ENCODE measurements at places on chromosomes 2 and 18. TPM values are rescaled to one million over a fixed set of nuclear protein-coding genes. Genes with fewer than 3 reads are reported as not detected.

Gene ALPG
- total RNA-seq = 2.5 TPM

Gene UGT1A6
- not detected for total RNA-seq

Gene HOXD8
- total RNA-seq = not detected

DNA sequence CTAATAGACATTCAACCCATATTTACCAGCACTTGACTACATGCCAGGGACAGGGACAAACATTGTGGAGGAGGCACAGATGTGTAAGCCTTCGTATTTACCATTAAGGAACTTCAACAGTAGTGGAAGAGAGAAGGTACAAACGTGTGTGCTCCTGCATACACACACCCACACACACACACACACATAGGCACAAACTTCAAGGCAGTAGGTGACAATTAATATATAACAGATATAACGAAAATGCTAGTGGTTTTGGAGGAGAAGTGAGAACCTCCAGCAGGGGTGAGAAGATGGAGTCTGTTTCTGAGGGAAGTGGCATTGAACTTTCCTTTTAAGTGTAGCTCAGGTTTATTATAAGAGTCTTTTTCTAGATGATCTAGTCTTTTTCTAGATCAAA lies 231.1 kb downstream of the SETBP1 start:
- H3K36me3 ChIP-seq = no peaks in the 10 kb centered on the region
- no peaks in the 10 kb centered on the region for H3K27me3 ChIP-seq
- no peak overlapping the region for H3K27ac ChIP-seq
- no peak overlapping the region for H3K4me3 ChIP-seq
- DNase-seq = no peak

DNA sequence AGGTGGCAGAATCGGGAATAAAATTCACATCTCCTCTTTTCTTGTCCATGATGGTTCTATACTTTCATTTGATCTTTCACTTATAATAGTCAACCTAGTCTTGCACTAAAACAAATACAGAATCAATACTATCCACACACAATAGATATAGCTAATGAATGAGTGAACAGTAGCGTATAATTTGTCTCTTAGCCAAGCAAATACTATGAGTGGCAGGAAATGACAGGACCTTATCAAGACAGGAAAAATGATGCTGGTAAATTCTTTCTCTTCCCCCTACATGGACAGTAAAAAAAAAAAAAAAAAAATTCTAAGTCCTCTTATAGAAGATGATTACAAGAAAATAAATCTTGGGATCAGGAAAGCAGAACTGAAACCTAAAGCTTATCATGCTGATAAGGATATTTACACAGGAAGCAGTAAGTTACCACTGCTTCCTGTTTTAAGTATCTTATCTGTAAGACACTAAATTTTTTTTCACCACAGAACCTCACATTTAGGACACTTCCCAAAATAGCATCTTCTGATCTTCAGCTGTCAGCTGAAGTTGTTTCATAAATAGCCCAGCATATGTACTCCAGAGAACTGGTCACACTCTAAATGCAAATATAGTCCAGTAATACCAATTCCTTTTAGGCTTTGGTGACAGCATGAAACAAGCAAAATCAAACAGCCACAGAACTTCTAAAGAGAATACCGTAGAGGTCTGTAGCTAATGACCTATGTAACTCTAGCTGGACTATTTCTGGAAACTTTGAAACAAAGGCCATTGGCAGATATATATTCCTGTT lies 27.0 kb downstream of the IRS1 start:
- H3K36me3 ChIP-seq = no peaks in the 10 kb centered on the region
- H3K27ac ChIP-seq = no peak overlapping the region
- H3K4me3 ChIP-seq = no peak overlapping the region
- no peak for DNase-seq

DNA sequence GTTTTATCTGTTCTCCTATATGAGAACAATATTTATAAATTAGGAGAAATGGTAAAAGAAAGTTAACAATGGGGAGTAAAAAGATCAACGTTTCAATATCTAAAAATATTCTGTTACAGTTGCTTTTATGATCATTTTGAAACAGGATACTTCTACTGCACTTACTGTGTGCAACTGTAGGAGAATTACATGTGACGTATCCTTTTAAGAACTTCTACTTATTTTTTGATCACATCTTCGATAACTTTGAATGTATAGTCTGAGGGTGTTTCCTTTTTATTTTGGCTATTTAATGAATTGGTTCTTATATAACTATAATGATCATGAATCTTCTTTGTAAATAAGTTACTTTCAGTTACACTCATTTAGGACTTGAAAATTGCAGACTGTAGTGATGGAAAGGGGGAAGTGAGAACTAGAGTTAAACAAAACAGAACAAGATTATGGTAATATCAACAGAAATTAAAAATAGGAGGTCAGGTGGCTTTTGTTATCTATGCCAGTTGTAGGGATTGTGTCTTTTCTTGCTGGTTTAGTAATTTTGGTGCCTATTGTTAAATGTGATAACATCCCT lies 109.9 kb downstream of the MSTN start:
- no peaks in the 10 kb centered on the region for H3K4me1 ChIP-seq
- no peak overlapping the region for H3K27ac ChIP-seq
- DNase-seq = no peak
- no peaks in the 10 kb centered on the region for H3K27me3 ChIP-seq
- H3K36me3 ChIP-seq = no peaks in the 10 kb centered on the region
- H3K4me3 ChIP-seq = no peak overlapping the region

- DNase-seq = no peak
- H3K4me3 ChIP-seq = no peak overlapping the region
- peaks cover 22% of the 10 kb centered on the region for H3K36me3 ChIP-seq
- no peaks in the 10 kb centered on the region for H3K4me1 ChIP-seq
- H3K27ac ChIP-seq = no peak overlapping the region
- no peaks in the 10 kb centered on the region for H3K27me3 ChIP-seq
These were observed 263.8 kb downstream of the PHLPP1 start for GRCh38 chr18:62979176-62979575.

- H3K4me3 ChIP-seq = no peak overlapping the region
- no peak overlapping the region for H3K27ac ChIP-seq
- H3K27me3 ChIP-seq = no peaks in the 10 kb centered on the region
- H3K4me1 ChIP-seq = peaks cover 24% of the 10 kb centered on the region
- DNase-seq = no peak
These were observed 181.4 kb downstream of the CALCRL start for GRCh38 chr2:187266645-187267044.

GRCh38 chr2:21194858-21195271 lies 71.1 kb downstream of the TDRD15 start:
- no peak overlapping the region for H3K27ac ChIP-seq
- no peaks in the 10 kb centered on the region for H3K4me1 ChIP-seq
- no peaks in the 10 kb centered on the region for H3K27me3 ChIP-seq
- no peaks in the 10 kb centered on the region for H3K36me3 ChIP-seq
- DNase-seq = no peak

GRCh38 chr2:65070172-65070830 lies 14.1 kb downstream of the CEP68 start:
- H3K27me3 ChIP-seq = no peaks in the 10 kb centered on the region
- H3K4me3 ChIP-seq = no peak overlapping the region
- peaks cover under 1% of the 10 kb centered on the region for H3K4me1 ChIP-seq
- H3K27ac ChIP-seq = no peak overlapping the region

DNA sequence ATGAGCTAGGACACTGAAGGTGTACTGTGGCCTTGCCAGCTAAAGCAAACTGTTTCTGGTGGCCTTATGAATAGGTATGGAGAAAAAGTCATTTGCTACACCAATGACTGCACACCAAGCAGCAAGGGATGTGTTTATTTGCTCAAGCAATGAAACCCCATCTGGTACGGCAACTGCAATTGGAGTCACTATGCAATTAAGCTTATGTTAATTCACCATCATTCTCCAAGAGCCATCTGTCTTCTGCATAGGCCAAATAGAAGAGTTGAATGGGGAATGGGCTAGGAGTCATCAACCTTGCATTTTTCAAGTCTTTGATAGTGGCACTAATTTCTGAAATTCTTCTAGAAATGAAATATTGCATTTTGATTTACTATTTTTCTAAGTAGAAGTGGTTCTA lies 372.0 kb downstream of the KCNJ3 start:
- no peaks in the 10 kb centered on the region for H3K36me3 ChIP-seq
- no peaks in the 10 kb centered on the region for H3K4me1 ChIP-seq
- H3K4me3 ChIP-seq = no peak overlapping the region
- no peak overlapping the region for H3K27ac ChIP-seq

- H3K27ac ChIP-seq = 0 out of 2 replicates have a peak overlapping the region, but pooled peaks have one; percentile 8
- peaks cover 3% of the 10 kb centered on the region for H3K36me3 ChIP-seq
- H3K4me1 ChIP-seq = peaks cover 43% of the 10 kb centered on the region
- H3K4me3 ChIP-seq = no peak overlapping the region
- DNase-seq = no peak
These were observed 8.4 kb downstream of the INPP4A start for GRCh38 chr2:98453083-98453482.

DNA sequence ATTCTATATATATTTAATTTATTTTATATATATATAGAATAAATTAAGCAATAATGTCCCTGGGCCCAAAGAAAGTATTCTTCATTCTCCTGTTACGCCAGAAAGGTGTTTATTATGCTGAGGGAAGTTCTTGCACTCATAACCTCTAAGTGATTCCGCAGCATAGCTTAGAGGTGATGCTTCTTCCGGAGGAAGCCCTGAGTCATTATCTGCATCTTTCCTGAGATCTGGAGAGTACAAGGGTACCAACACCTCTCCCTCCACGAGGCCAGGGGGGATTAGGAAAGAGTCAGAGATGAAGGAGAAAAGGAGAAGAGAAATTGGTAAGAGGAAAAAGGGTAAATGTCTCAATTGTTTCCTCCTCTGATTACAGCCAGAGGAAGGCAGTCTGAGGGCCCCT lies 43.1 kb upstream of the RTN4 start:
- H3K4me1 ChIP-seq = peaks cover 4% of the 10 kb centered on the region
- H3K27ac ChIP-seq = no peak overlapping the region
- no peak overlapping the region for H3K4me3 ChIP-seq
- DNase-seq = no peak
- no peaks in the 10 kb centered on the region for H3K36me3 ChIP-seq

DNA sequence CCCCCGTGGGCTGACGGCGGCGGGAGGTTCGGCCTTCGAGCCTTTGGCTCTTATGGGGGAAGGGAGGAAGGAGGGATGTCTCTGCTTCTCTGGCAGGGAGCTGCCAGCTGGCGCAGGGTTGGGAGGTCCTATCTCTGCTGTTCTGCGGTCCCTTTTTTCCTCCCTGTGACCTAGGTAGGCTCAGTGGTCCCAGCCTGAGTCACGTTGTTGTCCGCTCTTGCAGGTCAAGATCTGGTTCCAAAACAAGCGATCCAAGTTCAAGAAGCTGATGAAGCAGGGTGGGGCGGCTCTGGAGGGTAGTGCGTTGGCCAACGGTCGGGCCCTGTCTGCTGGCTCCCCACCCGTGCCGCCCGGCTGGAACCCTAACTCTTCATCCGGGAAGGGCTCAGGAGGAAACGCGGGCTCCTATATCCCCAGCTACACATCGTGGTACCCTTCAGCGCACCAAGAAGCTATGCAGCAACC lies 2.5 kb downstream of the DLX1 start:
- H3K27ac ChIP-seq = no peak overlapping the region
- no peaks in the 10 kb centered on the region for H3K36me3 ChIP-seq
- H3K4me3 ChIP-seq = peak overlapping the region; percentile 65
- DNase-seq = peak; percentile 62

- H3K4me3 ChIP-seq = no peak overlapping the region
- H3K36me3 ChIP-seq = no peaks in the 10 kb centered on the region
- H3K4me1 ChIP-seq = peaks cover 8% of the 10 kb centered on the region
- no peak for DNase-seq
- H3K27me3 ChIP-seq = no peaks in the 10 kb centered on the region
- no peak overlapping the region for H3K27ac ChIP-seq
These were observed 187.1 kb downstream of the DYM start for GRCh38 chr18:49273241-49273880.

DNA sequence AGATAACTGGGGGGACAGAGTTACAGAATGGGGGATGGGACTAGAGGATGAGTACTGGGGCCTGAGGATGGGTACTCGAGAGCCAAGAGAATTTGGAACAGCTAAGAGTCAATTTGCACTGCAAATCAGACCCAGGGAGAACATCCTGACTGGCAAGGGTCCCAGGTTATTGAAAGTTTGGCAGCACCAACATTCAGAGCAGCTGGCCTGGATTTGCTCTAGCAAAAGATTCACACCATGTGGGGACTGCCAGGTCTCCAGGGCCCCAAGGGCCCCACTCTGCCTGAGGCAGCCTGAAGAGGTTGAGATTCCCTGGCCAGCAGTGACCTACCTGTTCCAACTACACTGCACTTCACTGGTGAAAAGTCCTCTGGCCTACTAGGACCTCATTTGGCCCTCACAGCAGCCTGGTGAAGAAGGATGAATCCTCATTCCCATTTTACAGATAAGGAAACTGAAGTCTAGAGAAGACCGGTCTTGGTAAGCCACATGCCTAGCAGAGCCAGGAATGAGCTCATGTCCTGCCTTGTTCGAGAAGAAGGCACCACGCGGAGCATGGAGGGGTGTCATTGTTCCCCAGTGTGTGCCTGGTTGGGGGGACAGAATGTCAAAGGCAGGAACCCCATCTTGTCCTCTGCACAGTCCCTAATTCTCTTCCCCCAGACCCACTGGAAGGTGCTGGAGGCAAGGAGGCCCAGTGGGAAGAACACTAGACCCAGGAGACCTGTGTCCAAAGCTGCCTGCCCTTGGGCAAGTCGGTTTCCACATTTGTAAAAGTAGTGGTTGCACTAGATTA lies 258.6 kb downstream of the TNS1 start:
- no peak overlapping the region for H3K4me3 ChIP-seq
- no peak overlapping the region for H3K27ac ChIP-seq
- H3K36me3 ChIP-seq = no peaks in the 10 kb centered on the region
- no peaks in the 10 kb centered on the region for H3K27me3 ChIP-seq
- no peaks in the 10 kb centered on the region for H3K4me1 ChIP-seq

DNA sequence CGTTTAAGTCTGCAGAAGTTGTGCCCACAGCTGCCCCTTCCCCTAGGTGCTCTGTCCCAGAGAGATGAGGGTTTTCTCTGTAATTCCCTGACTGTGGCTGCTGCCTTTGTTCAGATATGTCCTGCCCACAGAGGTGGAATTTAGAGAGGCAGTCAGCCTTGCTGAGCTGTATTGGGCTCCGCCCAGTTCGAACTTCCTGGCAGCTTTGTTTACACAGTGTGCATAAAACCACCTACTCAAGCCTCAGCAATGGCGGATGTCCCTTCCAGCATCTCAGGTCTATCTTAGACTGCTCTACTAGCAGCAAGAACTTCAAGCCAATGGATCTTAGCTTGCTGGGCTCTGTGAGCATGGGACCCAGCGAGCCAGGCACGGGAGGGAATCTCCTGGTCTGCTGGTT lies 48.1 kb downstream of the LHCGR start:
- no peaks in the 10 kb centered on the region for H3K4me1 ChIP-seq
- no peaks in the 10 kb centered on the region for H3K27me3 ChIP-seq
- H3K4me3 ChIP-seq = no peak overlapping the region
- no peak overlapping the region for H3K27ac ChIP-seq
- no peak for DNase-seq
- no peaks in the 10 kb centered on the region for H3K36me3 ChIP-seq

DNA sequence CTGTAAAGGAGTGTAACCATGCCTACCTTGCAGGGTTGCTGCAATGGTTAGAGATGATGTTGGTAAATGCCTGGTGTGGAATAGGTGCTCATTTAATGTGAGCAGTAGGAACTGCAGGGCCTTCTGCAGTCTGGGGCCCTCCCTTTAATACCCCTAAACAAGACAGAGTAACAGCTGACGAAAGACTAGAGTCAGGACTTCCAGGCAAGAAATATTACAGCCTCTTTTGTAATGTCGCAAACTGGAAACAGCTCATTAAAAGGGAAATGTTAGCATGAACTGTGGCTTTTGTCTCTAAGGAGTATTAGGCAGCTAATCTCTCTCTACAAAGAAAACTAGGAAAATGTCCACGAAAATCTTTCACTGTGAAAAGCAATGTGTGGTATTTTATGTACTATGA lies 26.0 kb downstream of the MARCO start:
- no peak overlapping the region for H3K27ac ChIP-seq
- H3K36me3 ChIP-seq = no peaks in the 10 kb centered on the region
- H3K4me1 ChIP-seq = no peaks in the 10 kb centered on the region
- no peak for DNase-seq
- H3K4me3 ChIP-seq = no peak overlapping the region
- H3K27me3 ChIP-seq = no peaks in the 10 kb centered on the region
